ENCODE measurements at places on chromosomes 3 and 15. TPM values are rescaled to one million over a fixed set of nuclear protein-coding genes. Genes with fewer than 3 reads are reported as not detected.

DNA sequence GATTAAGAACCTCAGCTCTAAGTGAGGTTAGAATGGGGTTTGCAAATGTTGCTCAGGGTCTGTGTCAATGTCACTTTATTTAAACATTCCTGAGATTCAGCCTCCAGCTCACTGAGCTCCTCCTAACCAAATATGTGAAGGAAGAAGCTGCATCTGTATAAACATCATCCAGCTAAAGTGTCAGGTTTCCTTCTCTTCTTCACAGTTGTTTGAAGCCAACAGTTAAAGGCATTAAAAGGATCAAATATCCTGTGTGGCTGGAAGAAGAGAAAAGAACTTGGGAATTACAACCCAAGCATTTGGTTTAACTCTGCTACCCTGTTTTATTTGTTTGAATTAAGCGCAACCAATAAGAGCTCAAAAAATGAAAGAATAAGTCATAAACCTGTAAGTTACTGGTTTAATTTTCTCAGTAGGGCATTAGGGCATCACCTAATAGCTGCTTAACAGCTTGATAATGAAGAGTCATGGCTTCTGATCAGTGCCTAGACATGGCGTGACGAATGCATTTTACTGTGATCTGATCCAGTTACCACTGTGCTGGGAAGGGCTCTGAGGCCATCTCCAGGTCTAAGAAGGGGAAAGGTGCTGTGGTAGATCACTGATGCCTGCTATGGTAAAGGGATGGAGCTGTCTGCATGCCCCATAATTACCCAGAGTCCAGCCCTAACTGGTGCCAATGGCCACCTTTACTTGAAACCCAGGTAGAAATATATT, 165.7 kb upstream of the TSC22D2 start:
- H3K36me3 ChIP-seq, result no peaks in the 10 kb centered on the region
- H3K4me1 ChIP-seq, result peaks cover 13% of the 10 kb centered on the region
- no peak overlapping the region for H3K27ac ChIP-seq
- H3K27me3 ChIP-seq, result no peaks in the 10 kb centered on the region

DNA sequence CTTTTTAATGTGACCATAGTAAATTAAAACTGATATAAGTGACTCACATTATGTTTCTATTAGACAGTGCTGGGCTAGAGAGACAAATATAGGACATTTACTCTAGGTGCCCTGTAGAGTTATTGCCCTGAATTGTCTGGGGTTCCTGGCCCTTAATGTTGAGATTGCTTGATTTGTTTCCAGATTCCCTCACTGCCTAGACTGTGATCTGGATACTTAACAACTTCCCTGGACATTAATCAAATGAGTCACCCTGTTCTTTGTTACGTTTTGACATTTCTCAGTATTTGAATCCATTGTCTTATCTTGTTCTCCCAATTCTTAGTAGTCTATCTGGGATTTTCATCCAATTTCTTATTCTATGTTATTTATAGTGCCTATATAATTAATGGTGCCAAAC, 65.8 kb downstream of the DTWD1 start:
- H3K4me1 ChIP-seq, result no peaks in the 10 kb centered on the region
- no peaks in the 10 kb centered on the region for H3K36me3 ChIP-seq
- H3K27me3 ChIP-seq, result no peaks in the 10 kb centered on the region
- H3K27ac ChIP-seq, result no peak overlapping the region
- H3K4me3 ChIP-seq, result no peak overlapping the region

- no peaks in the 10 kb centered on the region for H3K27me3 ChIP-seq
- H3K27ac ChIP-seq, result no peak overlapping the region
- DNase-seq, result no peak
- no peaks in the 10 kb centered on the region for H3K4me1 ChIP-seq
- H3K4me3 ChIP-seq, result no peak overlapping the region
Measured at GRCh38 chr3:22175947-22176346, 424.9 kb upstream of the ZNF385D start.

GRCh38 chr3:45943207-45943846, at the start of gene CXCR6:
CXCR6 (plus strand) TSS chr3:45943464; CDS start chr3:45946482, 3,018 bp downstream.
- no peak for DNase-seq
- H3K36me3 ChIP-seq, result no peaks in the 10 kb centered on the region
- no peak within 1 kb of the TSS for H3K27ac ChIP-seq

DNA sequence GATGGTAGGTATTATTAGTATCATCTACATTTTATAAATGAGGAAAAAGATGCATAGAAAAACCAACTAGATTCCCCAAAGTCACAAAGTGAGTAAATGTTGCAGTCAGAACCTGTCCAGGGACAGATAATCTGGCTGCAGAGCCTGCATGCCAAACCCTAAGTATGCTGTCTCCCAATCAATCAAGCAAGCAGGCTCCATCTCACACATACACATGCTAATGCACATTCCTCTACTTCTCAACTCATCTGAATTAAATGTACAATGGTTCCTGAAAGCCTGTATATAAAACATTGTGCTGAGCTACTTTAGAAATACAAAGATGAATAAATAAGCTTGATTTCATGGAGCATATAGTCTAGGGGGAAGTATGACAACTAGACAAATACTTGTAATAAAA, 101.0 kb downstream of the CBLB start:
- H3K36me3 ChIP-seq, result no peaks in the 10 kb centered on the region
- no peak for DNase-seq
- no peak overlapping the region for H3K27ac ChIP-seq
- no peaks in the 10 kb centered on the region for H3K4me1 ChIP-seq
- H3K27me3 ChIP-seq, result no peaks in the 10 kb centered on the region

GRCh38 chr15:99635794-99636193, 70.0 kb downstream of the MEF2A start:
- no peak overlapping the region for H3K27ac ChIP-seq
- no peak for DNase-seq
- H3K36me3 ChIP-seq, result no peaks in the 10 kb centered on the region
- H3K27me3 ChIP-seq, result no peaks in the 10 kb centered on the region
- H3K4me1 ChIP-seq, result peaks cover 13% of the 10 kb centered on the region

DNA sequence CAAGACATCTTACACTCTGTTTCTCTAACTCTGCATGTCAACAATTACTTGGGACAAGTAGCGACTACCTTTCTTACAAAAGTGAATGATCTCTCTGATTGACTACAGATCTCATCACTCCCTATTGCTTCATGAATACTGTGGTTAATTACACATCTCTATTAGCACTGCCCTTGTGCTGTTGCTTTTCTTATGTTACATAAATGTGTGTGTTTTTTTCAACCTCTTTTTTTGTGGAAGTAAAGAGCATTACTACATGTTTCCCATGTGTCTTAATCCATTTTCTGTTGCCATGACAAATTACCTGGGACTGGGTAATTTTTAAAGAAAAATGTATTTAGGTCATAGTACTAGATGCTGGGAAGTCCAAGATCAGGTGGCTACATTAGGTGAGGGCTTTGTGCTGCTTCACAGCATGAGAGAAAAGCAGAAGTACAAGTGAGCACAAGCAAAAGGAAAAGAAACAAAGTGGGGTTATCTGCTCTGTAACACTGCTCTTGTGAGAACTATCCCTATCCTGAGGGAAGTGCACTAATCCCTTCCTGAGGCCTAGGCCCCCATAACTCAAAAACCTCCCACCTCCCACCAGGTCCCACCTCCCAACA, 298.2 kb upstream of the SATB1 start:
- no peak for DNase-seq
- no peak overlapping the region for H3K27ac ChIP-seq
- no peaks in the 10 kb centered on the region for H3K27me3 ChIP-seq

- no peak for DNase-seq
- H3K4me1 ChIP-seq, result no peaks in the 10 kb centered on the region
- no peaks in the 10 kb centered on the region for H3K27me3 ChIP-seq
- H3K27ac ChIP-seq, result no peak overlapping the region
- no peak overlapping the region for H3K4me3 ChIP-seq
Measured at GRCh38 chr15:101428758-101429157, 60.7 kb downstream of the PCSK6 start.

GRCh38 chr15:93185796-93186195, 96.8 kb upstream of the RGMA start:
- no peak overlapping the region for H3K27ac ChIP-seq
- H3K36me3 ChIP-seq, result no peaks in the 10 kb centered on the region
- no peak for DNase-seq
- peaks cover 5% of the 10 kb centered on the region for H3K27me3 ChIP-seq
- no peaks in the 10 kb centered on the region for H3K4me1 ChIP-seq

The RETNLB gene
- total RNA-seq, result not detected

The ZNF609 gene
- 47.4 TPM for total RNA-seq

The NMD3 gene
- 46.7 TPM for total RNA-seq

The GPR171 gene
- not detected for total RNA-seq

All from A673 (cell line).